ENCODE measurements at places on chromosomes 11 and 22.
A peak's percentile ranks its signal among the peaks of the same experiment; 100 is the strongest.

- H3K36me3 ChIP-seq: no peaks in the 10 kb centered on the region
- H3K27ac ChIP-seq: no peak overlapping the region
- peaks cover 2% of the 10 kb centered on the region for H3K27me3 ChIP-seq
Measured at GRCh38 chr22:19998232-19998951, 18.2 kb downstream of the ARVCF start.

DNA sequence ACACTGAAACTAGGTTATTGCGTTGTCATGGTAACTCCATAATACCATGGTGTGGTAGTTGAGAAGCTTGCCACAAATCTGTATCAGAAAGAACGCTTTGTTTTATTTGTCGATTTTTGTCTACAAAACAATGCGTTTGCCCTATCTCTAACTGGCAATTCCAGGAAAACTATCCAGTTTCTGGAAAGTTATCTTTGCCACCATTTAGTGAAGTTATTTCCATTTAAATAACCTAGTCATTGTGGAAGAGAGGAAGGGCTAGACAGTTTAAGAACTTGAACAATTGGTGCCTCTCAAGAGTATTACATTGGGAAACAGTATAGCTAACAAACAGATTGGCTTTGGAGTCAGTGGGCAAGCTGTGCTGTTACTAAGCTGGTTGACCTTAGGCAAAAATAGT lies 7.9 kb downstream of the HSD17B12 start:
- no peak overlapping the region for H3K27ac ChIP-seq

- H3K27me3 ChIP-seq: no peaks in the 10 kb centered on the region
- H3K4me1 ChIP-seq: no peaks in the 10 kb centered on the region
- H3K4me3 ChIP-seq: no peak overlapping the region
- H3K27ac ChIP-seq: no peak overlapping the region
Measured at GRCh38 chr22:22884010-22884887, 3.4 kb upstream of the IGLL5 start.

GRCh38 chr22:26416670-26417276 lies 12.3 kb upstream of the ASPHD2 start:
- no peaks in the 10 kb centered on the region for H3K4me1 ChIP-seq
- no peak for DNase-seq
- no peak overlapping the region for H3K27ac ChIP-seq
- H3K36me3 ChIP-seq: no peaks in the 10 kb centered on the region
- peaks cover 1% of the 10 kb centered on the region for H3K27me3 ChIP-seq
- no peak overlapping the region for H3K4me3 ChIP-seq

- H3K27me3 ChIP-seq: peaks cover 10% of the 10 kb centered on the region
- H3K36me3 ChIP-seq: no peaks in the 10 kb centered on the region
- H3K4me3 ChIP-seq: no peak overlapping the region
- DNase-seq: no peak
Measured at GRCh38 chr11:45896422-45896984, 10.6 kb downstream of the FREY1 start.

DNA sequence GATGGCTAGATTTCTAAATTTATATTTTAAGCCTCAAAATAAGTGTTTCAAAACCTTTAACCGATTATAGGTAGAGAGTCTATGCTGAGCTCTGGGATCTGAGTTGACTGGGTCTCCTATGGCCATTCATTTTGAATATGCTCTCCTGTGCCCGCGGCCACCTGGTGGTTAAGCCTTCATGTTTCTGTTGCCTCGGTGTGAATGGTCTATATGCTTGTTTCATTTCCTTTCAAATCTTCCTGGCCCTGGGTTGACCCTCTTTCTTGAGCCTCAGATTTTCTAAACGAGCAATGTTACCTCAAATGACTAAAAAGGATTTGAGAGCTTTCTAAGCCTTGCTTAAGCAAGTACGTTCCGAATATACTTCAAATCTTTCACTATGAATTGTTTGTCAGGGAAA lies 789.4 kb upstream of the KIRREL3 start:
- H3K27me3 ChIP-seq: no peaks in the 10 kb centered on the region
- H3K27ac ChIP-seq: no peak overlapping the region
- no peak overlapping the region for H3K4me3 ChIP-seq
- no peak for DNase-seq

DNA sequence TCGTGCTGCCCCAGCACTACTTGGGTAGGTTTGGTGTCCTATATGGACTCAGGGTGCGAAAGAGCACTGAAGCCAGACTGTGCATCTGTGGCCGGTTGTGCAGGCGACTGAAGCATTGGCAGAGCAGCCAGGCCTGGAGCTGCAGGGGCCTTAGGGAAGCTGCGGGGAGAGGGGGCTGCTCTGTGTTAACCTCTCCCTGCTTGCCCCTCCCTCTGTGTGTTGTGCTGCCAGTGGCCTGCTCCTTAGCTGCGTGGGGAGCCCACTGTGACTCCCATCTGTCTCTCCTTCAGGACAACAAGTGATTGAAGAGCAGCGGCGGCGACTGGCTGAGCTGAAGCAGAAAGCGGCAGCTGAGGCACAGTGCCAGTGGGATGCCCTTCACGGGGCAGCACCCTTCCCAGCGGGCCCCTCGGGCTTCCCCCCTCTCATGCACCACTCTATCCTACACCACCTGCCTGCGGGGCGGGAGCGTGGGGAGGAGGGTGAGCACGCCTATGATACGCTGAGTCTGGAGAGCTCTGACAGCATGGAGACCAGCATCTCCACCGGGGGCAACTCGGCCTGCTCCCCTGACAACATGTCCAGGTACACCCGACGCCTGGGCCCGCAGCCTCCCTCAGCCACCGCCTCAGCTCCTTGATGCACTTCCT lies 34.3 kb downstream of the TREH start:
- no peak for DNase-seq
- H3K27ac ChIP-seq: no peak overlapping the region
- no peaks in the 10 kb centered on the region for H3K4me1 ChIP-seq
- no peaks in the 10 kb centered on the region for H3K36me3 ChIP-seq
- H3K27me3 ChIP-seq: no peaks in the 10 kb centered on the region

DNA sequence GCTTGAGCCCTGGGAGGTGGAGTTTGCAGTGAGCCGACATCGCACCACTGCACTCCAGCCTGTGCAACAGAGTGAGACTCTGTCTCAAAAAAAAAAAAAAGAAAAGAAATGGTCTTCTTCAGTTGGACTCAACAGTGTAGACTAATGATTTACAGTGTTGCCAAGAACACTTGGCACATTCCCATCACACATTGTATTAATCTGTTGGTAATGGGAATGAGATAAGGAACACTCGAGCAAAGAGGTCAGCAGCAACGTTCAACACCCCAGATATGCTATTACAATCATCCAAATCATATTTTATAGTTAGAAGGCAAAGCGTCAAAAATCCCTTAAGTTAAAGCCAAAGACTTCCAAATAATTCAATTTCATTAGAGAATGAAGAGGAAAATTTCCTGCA lies 14.5 kb downstream of the CDON start:
- no peak overlapping the region for H3K27ac ChIP-seq
- no peak overlapping the region for H3K4me3 ChIP-seq
- no peak for DNase-seq
- no peaks in the 10 kb centered on the region for H3K27me3 ChIP-seq
- no peaks in the 10 kb centered on the region for H3K36me3 ChIP-seq
- no peaks in the 10 kb centered on the region for H3K4me1 ChIP-seq

DNA sequence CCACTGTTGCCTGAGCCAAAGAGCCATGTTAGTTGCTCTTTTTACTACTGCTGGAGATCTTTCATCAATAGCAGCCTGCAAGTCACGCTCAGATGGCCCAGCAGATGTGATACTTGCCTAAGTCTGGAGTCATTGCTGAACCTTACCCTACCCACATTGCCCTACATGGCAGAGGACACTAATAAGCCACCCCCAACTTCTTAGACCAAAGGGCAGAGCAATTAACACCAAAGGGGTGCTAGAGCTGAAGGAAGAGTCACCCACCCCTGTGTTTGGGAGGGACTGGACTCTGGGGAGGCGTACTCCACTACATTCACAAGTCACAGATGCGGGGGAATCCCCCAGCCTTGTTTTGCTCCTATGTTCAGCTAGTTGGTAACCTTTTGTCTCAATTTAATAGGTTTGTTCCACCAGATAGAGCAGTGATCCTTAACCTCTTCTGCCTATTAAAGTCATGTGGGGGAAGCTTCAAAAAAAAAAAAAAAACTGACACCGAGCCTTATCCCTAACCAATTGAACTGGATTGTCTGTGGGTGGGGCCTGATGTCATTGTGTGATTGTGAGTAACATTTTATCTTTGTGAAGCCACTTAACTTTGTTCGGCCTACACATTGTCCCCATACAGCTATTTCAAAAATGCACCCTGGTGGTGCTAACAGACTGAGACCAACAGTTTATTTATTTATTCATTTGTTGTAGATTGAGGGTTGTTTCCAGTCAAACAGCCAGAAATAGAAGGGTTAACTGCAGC lies 13.1 kb downstream of the ADM start:
- peak overlapping the region; percentile 77 for H3K27ac ChIP-seq
- H3K4me3 ChIP-seq: peak overlapping the region; percentile 27
- H3K27me3 ChIP-seq: no peaks in the 10 kb centered on the region
- H3K36me3 ChIP-seq: no peaks in the 10 kb centered on the region
- H3K4me1 ChIP-seq: peaks cover 24% of the 10 kb centered on the region

GRCh38 chr22:24416095-24416494 lies 11.3 kb upstream of the ADORA2A start:
- H3K27ac ChIP-seq: no peak overlapping the region
- H3K4me1 ChIP-seq: no peaks in the 10 kb centered on the region
- DNase-seq: no peak
- no peak overlapping the region for H3K4me3 ChIP-seq
- H3K36me3 ChIP-seq: peaks cover 4% of the 10 kb centered on the region

DNA sequence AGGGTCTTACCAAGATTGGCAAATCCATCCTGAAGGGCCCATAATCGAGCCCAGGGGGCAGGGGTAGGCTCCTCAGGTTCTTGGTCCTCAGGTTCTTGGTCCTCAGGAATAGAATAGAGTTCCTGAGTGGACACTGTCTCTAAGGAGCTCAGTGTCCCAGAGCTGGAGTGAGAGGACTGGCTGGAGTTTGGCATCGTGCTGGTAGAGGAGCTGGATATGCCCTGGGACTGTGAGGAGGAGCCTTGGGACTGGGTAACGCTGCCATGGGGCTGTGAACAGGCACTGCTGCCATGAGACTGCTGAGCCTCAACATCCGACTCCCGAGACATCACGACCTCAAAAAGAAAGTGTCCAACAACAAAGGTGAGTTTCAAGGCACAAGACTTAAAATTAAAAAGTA lies 7.2 kb downstream of the CHEK2 start:
- H3K4me3 ChIP-seq: no peak overlapping the region
- DNase-seq: no peak
- H3K27ac ChIP-seq: no peak overlapping the region
- no peaks in the 10 kb centered on the region for H3K27me3 ChIP-seq

- H3K4me1 ChIP-seq: peaks cover 12% of the 10 kb centered on the region
- no peaks in the 10 kb centered on the region for H3K36me3 ChIP-seq
- peak; percentile 79 for DNase-seq
- peak overlapping the region; percentile 84 for H3K27ac ChIP-seq
- no peaks in the 10 kb centered on the region for H3K27me3 ChIP-seq
- peak overlapping the region; percentile 92 for H3K4me3 ChIP-seq
Measured at GRCh38 chr11:68118706-68119448, 2.3 kb downstream of the CHKA start.

- no peaks in the 10 kb centered on the region for H3K4me1 ChIP-seq
- peaks cover 2% of the 10 kb centered on the region for H3K27me3 ChIP-seq
- H3K27ac ChIP-seq: no peak overlapping the region
- no peak for DNase-seq
- H3K4me3 ChIP-seq: no peak overlapping the region
Measured at GRCh38 chr11:20589796-20590195, 9.6 kb upstream of the SLC6A5 start.

- H3K27me3 ChIP-seq: no peaks in the 10 kb centered on the region
- DNase-seq: no peak
- H3K4me3 ChIP-seq: no peak overlapping the region
Measured at GRCh38 chr11:96332126-96332771, 10.7 kb downstream of the MAML2 start.

DNA sequence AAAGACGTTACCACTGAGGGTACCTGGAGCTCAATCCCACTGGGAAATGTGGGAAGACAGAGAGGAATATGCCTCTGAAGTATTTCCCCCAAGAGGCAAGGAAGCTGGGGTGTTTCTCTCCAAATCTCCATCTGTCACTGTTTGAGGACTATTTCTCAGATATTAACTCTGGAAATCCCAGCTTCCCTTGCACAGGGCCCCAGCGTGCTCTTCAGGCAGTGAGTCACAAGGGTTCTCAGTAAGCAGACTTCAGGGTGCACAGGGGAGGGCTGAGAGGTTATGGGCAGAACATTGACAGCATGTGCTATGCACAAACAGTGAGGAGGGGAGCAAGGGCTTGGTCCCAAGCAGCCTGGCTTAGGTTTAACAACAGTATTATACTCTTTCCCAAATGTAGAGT lies 60.9 kb upstream of the EED start:
- H3K4me3 ChIP-seq: no peak overlapping the region
- H3K4me1 ChIP-seq: peaks cover 12% of the 10 kb centered on the region
- no peak overlapping the region for H3K27ac ChIP-seq
- no peak for DNase-seq
- no peaks in the 10 kb centered on the region for H3K36me3 ChIP-seq
- H3K27me3 ChIP-seq: no peaks in the 10 kb centered on the region

DNA sequence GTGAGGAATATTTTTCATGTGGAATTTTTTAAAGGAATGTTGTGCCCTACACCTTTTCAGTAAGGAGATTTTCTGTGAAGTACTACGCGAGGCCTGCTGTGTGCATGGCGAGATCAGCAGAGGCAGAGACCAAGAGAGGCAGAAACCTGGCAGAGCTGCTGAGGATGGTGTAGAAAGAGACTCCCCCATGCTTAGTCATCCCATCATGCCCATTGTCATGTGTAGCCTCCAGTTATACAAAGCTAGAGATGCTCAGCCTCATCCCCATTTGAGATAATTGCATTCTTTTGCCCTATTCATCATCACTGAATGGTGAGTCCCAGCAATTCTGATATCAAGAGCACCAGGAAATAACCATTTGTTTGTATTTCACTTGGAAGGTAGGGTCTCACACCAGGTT lies 3.0 kb upstream of the MS4A7 start:
- H3K4me1 ChIP-seq: peaks cover 17% of the 10 kb centered on the region
- H3K4me3 ChIP-seq: no peak overlapping the region
- H3K27ac ChIP-seq: no peak overlapping the region
- H3K27me3 ChIP-seq: no peaks in the 10 kb centered on the region
- no peak for DNase-seq
- H3K36me3 ChIP-seq: no peaks in the 10 kb centered on the region

DNA sequence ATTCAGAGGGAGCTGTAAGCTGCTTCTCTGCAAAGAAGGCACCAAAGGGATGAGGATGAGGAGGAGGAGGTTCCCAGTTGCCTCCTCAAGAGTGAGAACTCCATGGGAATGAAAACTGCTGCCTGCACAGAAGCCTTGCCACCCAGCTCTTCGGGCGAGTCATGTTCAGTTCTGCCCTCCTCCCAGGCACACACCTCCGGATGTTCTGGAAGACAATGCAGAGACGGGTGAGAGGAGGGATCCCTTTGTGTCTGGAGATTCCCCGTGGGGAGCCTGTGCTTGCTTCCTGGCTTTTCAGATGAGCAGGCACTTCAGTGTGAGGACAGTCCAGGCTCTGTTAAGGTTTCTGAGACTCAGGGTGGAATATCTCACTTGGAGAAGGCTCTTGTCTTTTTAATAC lies 295.6 kb downstream of the DDX10 start:
- H3K36me3 ChIP-seq: no peaks in the 10 kb centered on the region
- DNase-seq: no peak
- no peak overlapping the region for H3K27ac ChIP-seq
- H3K27me3 ChIP-seq: no peaks in the 10 kb centered on the region

All from GM12878 (cell line).